ENCODE measurements at places on chromosomes 11 and 22. TPM values are rescaled to one million over a fixed set of nuclear protein-coding genes. Genes with fewer than 3 reads are reported as not detected.

Gene ARRB1
- 219 TPM for total RNA-seq

GRCh38 chr22:48756146-48757111, 1071.2 kb downstream of the BRD1 start:
- DNase-seq = no peak

- no peak for DNase-seq
These were observed 221.7 kb upstream of the BLID start for GRCh38 chr11:122337704-122338103.

- DNase-seq = no peak
These were observed 1293.0 kb upstream of the TENM4 start for GRCh38 chr11:80733790-80734189.

- no peak for DNase-seq
These were observed 399.5 kb downstream of the BUD13 start for GRCh38 chr11:116373104-116373944.

DNA sequence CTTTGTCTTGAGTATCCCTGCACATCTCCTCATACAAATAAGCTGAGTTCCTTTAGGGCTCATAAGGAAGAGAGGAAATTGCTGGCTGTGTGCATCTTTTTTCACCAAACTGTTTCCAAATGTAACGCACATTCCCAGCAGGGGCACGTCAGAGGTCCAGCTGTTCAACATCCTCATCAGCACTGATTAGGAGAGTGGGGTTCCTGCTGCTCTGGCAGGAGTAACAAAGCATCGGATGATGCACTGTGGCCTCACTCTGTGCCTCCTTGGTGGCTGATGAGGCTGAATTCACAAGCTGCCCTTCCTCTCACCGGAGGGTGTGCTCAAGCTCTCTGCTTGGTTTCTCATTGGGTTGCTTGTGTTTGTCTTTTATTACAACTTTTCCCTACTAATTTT, 35.5 kb upstream of the SLC25A1 start:
- no peak for DNase-seq
